ENCODE measurements at places on chromosomes 5 and 9. TPM values are rescaled to one million over a fixed set of nuclear protein-coding genes. Genes with fewer than 3 reads are reported as not detected.

DNA sequence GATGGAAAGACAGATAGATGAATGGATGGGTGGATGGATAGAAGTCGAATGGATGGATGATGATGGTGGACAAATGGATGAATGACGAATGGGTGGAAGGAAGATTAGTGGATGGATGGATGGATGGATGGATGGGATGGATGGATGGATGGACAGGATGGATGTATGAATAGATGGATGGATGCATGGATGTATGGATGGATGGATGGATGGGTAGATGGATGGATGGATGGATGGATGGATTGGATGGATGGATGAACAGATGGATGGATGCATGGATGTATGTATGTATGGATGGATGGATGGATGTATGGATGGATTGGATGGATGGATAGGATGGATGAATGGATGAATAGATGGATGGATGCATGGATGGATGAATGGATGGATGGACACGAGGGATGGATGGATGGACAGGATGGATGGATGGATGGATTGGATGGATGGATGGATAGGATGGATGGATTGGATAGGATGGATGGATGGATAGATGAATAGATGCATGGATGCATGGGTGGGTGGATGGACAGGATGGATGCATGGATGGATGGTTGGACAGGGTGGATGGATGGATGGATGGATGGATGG lies 52.4 kb downstream of the DUSP1 start:
- DNase-seq: no peak

DNA sequence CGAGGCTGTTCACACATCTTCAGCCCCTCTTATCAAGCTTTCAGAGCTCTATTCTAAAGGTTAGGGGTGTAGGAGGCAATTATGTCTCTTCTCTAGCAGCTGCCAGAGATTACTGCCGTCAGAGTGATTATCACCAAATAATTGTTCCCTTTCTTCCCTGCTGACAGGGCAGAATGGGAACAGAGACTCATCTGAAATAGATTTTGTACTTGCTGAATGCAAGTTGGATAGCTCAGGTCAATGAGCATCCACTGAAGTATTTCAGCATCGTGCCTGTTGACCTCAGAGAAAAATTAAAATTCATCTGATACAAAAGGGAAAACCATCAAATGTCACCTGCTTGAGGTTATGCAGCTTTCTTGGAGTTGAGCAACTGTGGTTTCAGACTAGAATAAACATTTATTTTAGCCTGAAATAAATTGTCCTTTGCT lies 213.7 kb upstream of the MAP3K1 start:
- peak; percentile 45 for DNase-seq

GRCh38 chr5:96175090-96175489 lies 213.4 kb upstream of the ELL2 start:
- no peak for DNase-seq

The HSPB3 gene
- 21.1 TPM for total RNA-seq

The FNIP1 gene
- 97.8 TPM for total RNA-seq

DNA sequence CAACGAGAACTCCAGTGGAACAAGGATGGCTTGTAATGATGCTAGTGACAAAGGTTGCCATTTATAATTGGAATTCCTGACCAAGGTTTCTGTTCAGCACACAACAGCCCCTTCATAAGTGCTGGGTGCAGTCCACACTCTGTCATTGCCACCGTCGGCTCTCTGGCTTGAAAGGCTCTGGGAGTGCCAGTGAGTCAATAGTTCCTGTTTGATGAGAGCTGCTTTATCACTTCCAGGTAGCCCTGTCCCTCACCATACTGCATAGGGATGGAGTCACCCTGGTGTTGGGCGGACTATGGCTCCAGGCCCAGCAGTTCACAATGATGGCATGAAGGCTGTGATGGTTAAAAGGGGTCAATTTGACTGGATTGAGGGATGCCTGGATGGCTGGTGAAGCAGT lies 34.6 kb upstream of the SEMA4D start:
- no peak for DNase-seq

- no peak for DNase-seq
Observed at GRCh38 chr9:130961511-130962300, 22.7 kb upstream of the FIBCD1 start.

- DNase-seq: no peak
Observed at GRCh38 chr9:84671586-84672521, 2.3 kb downstream of the NTRK2 start.

The GDNF gene
- 0.83 TPM for total RNA-seq
